Cortex of kidney (tissue), 1 donor: ENCODE measurements at places on chromosomes 11 and 22.

DNA sequence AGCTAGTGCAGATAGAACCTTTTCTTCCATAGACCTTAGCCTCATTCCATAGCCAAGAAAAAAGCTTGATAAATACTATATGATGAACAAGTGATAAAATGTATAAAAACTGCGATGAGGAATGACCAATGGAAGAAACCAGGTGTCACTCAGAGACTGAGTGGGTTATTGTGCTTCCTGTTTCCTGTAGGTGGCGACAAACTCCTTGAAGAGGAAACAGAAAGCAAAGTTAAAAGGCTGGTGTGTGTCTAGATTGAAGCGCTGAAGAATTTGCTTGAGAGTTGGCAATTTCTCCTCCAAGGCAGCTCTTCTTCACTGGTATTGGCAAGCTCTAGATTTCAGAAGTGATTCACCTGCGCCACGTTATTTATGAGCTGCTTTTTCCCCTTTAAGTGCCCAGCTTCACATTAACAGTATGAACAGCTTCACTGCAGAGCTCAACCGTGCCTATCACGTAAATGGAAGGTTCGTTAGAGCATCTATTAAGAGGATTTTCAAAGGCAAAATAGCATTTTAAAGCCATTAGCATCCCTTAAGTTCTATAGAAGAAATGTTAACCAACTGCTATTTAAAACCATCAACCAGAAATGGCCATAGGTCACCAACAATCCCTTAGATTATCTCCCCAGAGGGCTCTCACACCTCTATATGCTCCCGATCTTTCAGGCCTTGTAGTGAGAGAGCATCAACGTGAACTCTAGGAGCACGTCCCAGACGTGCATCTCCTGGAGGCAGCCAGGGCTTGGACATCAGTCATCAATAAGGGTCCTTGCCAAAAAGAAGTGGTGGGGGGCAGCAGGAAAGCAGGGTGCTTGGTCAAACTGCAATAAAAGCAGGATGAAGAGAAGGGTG is 179.4 kb downstream of the CADM1 start:
- no peak for DNase-seq

DNA sequence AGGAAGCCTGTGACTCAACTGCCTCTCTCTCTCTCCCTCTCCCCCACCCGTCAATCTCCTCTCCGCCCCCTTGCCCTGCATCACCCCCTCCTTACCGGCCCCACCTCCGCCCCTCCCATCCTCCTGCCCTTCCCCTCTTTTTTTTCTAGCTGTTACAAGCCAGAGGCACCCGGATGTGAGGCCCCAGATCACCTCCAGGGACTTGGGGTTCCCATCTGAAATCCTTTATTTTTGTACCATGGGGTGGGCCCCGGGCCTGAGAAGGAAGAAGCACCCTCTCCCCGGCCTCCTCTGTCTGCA is 10.8 kb downstream of the KCTD17 start:
- DNase-seq, result no peak

DNA sequence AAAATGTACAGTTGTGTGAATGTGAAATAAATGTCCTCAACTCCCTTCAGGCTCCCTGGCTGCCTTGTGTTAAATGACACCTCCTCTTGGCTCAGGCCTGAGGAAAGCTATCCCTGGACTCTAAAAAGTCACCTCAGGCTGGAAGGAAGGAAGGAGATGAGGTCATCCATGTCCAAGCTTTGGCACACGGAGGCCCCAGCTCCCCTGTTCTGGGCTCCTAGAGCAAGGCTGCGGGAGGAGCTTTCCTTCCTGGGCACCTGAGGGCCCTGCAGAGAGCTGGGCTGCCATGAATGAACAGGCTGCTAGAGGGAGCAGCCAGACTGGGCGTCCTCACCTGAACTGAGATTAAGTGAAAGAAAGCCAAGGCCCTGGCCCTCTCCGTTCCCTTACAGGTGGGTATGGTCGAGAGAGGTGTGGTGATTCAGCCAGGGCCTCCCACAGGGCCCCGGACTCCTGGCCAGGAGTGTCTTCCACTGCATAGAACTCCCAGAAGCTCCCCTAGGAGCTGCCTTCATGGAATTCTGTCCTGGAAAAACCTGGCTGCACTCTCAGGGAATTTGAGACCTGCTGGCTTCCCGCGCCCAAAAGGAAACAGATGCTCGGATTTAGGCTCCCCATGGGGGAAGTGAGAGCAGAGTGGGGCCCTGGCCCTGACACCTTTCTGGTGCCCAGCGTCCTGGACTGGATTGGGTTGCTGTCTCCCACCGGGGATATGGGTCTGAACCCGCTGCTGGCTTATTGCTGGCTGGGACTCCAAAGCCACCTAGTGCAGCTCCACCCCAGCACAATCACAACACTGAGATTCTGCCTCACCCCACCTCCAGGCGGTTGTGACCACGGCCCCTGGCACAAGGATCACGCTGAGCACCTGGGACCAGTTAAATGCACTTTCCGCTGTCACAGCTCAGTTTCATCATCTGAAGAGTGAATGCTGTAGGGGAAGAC is 22.2 kb downstream of the MYBPC3 start:
- DNase-seq, result no peak

- DNase-seq, result no peak
Observed at GRCh38 chr22:27231266-27231665, 570.3 kb downstream of the MN1 start.

- no peak for DNase-seq
Observed at GRCh38 chr22:50222508-50222907, 21.7 kb downstream of the SELENOO start.

- no peak for DNase-seq
Observed at GRCh38 chr11:127057126-127057525, 56.6 kb upstream of the KIRREL3 start.

GRCh38 chr11:85086504-85087284 is 540.5 kb downstream of the DLG2 start:
- no peak for DNase-seq

DNA sequence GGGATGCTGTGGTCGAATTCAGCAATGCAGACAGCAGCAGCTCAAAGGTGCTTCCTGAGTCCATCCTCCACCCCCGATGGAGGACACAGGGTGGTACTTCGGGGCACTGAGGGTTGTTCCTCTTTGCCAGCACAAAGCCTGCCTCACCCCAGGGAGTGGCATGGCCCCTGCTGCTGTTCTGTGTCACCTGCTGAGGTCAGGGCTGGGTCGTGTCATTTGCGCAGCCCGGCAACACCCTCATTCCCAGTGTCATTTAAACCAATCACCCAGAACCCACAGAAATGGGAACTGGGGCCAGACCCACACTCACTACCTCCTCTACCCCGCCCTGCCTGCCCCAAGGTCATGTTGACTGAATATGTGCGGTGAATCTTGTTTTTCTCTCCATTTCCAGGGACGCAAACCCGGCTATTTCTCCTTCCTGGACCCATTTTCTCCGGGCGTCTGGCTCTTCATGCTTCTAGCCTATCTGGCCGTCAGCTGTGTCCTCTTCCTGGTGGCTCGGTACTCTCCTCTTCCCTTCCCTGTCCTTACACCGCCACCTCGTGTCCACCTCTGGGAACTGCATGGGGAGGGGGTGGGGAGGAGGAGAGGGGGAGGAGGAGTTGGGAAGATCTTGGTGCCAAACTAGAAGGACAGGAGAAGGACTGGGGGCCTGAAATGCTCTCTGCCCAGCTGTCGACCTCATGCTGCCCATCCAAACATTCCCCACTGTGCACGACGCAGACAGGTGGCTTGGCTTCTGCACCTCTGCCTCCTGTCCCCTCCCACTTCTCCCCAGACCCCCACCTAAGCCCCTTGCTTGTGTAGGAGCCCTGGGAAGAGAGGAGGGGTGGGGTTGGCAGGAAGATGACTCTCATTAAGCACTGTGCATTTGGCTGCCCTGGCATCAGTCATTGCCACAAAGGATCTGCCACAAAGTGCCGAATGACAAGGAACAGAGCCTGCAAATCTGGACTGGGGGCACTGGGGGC is 71.2 kb upstream of the TBCEL start:
- no peak for DNase-seq
